ENCODE measurements at places on chromosomes 3 and 15.
A peak's percentile ranks its signal among the peaks of the same experiment; 100 is the strongest.

- no peak for DNase-seq
Observed at GRCh38 chr15:82263350-82263749, 732 bp downstream of the SAXO2 start.

DNA sequence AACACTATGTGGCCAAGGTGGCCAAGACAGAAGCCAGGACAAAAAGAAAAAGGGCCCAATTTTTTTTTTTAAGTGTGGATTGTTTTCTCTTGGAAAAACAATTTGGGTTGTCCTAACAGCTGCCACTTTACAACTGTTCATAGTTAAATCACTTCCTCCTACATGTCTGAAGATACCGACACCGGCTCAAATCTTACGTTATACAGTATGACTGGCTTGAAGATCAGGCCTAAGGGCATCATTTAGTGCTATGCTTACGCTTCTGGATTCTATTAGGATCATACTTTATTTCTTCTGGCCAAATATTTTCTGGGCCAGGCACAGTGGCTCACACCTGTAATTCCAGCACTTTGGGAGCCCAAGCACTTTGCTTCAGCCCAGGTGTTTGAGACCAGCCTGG is 404.4 kb downstream of the MECOM start:
- no peak for DNase-seq

GRCh38 chr15:61201322-61201721 is 27.8 kb downstream of the RORA start:
- DNase-seq: no peak

GRCh38 chr15:50225938-50226337 is 39.6 kb downstream of the HDC start:
- no peak for DNase-seq

DNA sequence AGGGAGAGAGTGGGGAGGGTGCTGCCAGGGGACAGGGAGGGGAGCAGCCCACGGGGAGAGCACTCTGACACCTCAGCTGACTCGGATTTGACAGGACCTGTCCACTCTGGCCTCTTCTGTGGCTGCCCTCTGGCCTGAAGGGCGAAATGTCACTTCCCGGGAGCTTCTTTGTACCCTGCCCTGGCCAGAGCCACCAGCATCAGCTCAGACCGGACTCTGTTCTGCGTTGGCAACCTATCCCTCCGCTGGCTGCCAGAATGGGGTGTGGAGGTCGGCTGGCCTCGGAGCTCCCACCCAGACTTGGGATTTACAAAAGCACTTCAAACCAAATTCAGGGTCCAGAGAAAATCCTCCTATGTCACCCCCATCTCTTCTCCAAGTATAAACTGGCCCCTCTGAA is 336.7 kb upstream of the FRG2C start:
- DNase-seq: no peak

GRCh38 chr15:37536967-37537605 is 397.4 kb upstream of the TMCO5A start:
- DNase-seq: no peak

GRCh38 chr15:99433026-99433756 is 132.6 kb upstream of the MEF2A start:
- DNase-seq: no peak

GRCh38 chr3:175246766-175247165 is 387.6 kb downstream of the NAALADL2 start:
- no peak for DNase-seq

DNA sequence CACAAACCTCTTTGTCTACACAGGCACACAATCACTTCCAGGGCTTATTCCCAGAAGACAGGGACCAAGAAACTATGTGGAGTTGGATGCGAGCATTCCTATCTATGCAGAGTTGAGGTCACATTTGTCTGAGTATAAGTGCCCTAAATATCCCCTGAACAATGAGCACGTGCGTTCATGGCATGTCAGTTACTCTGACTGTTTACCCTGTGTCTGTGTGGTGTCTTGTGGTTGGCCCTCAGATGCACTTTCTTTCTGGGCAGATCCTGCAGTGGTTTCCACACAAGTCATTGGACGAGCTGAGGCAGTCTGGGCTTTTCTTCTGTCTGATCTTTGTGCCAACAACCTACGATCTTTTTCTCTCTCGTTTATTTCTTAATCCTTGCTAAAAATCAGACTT is 134.5 kb downstream of the FBN1 start:
- DNase-seq: no peak

GRCh38 chr3:78967061-78967460 is 800.7 kb downstream of the ROBO1 start:
- DNase-seq: no peak

DNA sequence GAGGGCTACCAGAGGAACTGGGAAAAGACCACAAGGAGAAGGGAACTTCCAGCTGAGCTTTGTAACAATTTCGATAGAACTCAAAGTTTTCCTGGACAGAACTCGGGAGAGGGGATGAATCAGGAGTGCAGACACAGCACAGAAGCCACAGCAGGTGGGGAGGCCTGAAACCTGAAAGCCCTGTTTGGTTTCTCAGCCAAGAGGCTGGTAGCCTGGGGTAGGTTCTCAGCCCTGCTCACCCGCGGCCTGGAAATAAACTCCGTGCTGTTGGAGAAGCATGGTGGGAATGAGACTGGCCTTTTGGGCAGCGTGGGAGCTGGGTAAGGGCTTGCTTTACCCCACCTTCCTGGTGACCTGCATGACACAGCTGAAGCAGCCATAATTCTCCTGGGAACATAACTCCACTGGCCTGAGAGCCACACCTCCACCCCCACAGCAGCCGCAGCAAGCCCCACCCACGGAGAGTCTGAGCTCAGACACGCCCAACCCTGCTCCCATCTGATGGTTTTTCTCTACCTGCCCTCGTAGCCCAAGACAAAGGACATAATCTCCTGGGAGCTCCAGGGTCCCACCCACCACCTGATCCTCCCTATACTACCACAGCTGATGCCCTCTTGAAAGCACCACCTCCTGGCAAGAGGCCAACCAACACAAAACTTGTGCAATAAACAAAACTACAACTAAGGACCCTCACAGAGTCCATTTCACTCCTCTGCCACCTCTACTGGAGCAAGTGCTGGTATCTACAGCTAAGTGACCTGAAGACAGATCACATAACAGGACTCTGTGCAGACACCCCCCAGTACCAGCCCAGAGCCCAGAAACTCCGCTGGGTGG is 52.5 kb upstream of the CHRM5 start:
- DNase-seq: no peak

- no peak for DNase-seq
Observed at GRCh38 chr3:158297940-158298339, 188.1 kb downstream of the RSRC1 start.

- DNase-seq: no peak
Observed at GRCh38 chr15:41203395-41203794, 27.2 kb downstream of the EXD1 start.

- DNase-seq: no peak
Observed at GRCh38 chr15:68558318-68559305, 20.2 kb upstream of the CORO2B start.

GRCh38 chr3:186502138-186502948 is 41.8 kb downstream of the CRYGS start:
- DNase-seq: no peak

GRCh38 chr3:46715507-46716175 is 2.0 kb downstream of the PRSS50 start:
- DNase-seq: no peak

- no peak for DNase-seq
Observed at GRCh38 chr3:16468002-16468335, 45.5 kb downstream of the RFTN1 start.

GRCh38 chr15:56795502-56795901 is 62.2 kb upstream of the ZNF280D start:
- no peak for DNase-seq

DNA sequence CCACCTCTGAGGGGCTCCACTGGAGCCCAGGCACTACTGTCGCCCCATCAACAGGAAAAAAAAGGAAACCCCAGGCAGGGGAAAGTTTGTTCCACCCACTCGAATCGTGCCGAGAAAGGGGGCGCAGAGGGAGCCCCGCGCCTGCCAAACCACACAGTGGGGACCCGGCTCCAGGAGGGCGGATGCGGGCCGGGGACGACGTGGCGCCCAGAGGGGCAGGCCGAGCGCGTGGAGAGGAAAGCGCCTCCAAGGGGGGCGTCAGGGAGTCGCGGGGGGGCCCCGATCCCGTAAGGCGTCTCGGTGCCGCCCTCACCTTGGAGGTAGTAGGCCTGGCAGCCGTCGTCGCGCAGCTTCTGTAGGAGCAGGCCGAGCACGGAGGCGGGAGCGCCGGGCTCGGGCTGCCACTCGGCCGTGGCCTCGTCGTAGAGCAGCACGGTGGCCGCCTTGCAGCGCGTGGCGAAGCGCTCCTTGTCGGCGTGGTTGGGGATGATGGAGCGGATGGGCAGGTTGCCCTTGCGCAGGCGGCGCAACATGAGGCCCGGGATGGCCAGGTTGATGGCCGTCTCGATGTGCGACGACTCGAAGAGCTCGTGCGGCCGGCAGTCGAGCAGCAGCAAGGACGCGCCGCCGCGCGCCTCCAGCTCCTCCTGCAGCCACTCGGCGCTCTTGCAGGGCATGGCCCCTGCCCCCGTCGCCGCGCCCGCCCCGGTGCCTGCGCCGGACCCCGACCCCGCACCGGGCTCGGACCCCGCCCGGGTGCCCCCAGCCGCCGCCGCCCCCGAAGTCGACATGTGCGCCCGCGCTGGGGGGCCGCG is 627 bp downstream of the DUSP7 start:
- DNase-seq: no peak

DNA sequence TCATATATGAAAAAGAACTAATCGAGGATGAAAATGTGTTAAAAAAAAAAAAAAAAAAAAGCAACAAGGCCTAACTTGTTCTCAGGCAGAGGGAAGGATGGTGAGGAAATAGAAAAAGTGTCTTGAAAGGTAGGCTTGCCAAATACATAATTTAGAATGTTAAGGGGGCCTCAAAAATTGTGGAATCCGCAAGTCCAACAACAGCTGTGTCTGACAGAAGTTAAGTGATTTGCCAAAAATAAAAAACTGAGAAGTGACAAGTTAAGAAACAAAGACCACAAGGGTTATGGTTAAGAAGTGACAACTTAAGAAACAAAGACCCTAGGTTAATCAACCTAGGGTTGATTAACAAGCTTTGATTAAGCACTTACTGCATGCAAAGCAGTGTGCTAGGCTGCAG is 110.6 kb downstream of the P2RY1 start:
- no peak for DNase-seq

DNA sequence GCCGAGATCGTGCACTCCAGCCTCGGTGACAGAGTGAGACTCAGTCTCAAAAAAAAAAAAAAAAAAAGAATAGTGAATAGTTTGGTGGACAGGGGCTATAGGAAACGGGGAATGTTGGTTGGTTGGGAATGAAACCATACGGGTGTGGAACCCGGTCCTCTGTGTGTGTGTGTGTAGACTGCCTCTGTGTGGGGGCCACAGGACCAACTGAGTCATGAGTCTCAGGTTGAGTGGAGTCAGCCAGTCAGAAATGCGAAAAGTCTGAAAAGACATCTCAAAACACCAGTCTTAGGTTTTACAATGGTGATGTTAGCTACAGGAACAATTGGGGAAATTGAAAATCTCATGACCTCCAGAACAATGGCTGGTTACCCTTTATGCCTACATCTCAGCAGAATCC is 44.5 kb downstream of the ZDHHC19 start:
- no peak for DNase-seq

DNA sequence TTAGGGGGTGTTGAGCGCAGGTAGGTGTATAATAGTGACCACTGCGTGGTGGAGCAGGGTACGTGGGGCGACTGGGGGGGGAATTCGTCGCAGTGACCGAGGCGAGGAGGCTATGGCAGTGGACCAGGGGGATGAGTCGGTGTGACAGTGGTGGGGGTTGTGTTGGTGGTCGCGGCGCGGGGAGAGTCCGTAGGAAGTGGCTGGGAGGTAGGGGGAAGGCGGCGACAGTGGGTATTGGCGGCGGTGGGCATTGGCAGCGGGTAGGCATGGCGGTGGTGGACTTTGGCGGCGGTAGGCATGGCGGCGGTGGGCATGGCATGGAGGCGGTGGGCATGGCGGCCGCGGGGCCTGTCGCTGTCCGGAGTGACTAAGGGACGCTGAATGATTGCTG is 739 bp downstream of the SNRPN start:
- DNase-seq: peak; percentile 0

GRCh38 chr3:69695443-69695842 is 43.8 kb upstream of the MITF start:
- no peak for DNase-seq

- DNase-seq: no peak
Observed at GRCh38 chr3:25386686-25387255, 41.3 kb upstream of the RARB start.

DNA sequence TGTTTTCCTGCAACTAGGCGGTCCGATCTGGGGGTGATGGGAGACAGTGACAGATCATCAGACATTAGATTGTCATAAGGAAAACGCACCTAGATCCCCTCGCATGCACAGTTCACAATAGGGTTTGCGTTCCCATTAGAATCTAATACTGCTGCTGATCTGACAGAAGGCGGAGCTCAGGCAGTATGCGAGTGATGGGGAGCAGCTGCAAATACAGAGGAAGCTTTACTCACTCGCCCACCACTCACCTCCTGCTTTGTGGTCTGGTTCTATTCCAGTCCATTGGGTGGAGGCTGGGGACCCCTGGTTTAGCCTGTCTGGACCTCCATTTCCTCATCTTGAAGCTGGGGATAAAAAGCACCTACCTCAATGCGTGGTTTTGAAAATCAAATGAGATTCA is 437.5 kb upstream of the PROK2 start:
- no peak for DNase-seq

DNA sequence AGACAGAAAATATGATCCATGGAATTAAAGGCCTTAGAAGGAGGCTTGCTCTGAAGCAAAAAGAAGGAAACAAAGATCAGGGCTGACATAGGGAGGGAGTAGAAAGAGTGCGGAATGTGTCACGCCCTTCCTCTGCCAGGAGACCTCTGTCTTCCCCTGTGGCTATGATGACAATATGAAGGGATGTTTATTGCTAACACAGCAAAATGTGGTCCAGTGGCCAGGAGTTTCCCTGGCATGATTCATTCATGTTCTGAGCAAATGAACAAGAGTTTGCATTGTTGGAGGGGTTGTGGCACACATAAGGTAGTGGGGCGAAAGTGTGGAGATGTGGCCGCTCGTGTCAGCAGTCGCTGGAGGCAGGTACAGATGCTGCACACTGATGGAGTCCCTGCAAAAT is 169.4 kb downstream of the SHQ1 start:
- no peak for DNase-seq

- DNase-seq: no peak
Observed at GRCh38 chr15:61229883-61230180, 730 bp upstream of the RORA start.

- DNase-seq: no peak
Observed at GRCh38 chr15:32956006-32956405, 238.2 kb downstream of the GREM1 start.

DNA sequence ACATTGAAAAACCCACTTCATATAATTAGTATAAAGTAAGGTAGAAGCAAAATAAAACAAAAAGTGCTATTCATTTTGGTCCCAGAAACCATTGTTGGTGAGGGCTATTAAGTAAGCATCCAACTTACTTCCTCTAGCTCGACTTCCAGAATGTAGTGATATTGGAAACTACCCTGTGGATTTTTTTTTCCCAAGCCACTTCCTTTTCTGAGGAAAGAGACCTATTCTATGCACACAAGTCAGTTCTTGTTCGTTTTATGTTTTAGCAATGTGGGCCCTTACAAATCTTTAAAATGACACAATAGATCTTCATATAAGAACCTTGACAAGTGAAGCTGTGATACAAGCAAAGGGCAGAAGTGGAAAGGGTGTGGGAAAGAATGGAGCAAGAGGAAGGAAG is 402.0 kb upstream of the TBL1XR1 start:
- DNase-seq: no peak

GRCh38 chr15:87564681-87565080 is 691.9 kb downstream of the NTRK3 start:
- DNase-seq: no peak

All from stimulated activated CD4-positive, alpha-beta T cell treated with anti-CD3 and anti-CD28 coated beads, TNF-alpha, amount 100 ng/mL, for 1 hour (primary cell).